ENCODE measurements at places on chromosomes 2 and 18.

DNA sequence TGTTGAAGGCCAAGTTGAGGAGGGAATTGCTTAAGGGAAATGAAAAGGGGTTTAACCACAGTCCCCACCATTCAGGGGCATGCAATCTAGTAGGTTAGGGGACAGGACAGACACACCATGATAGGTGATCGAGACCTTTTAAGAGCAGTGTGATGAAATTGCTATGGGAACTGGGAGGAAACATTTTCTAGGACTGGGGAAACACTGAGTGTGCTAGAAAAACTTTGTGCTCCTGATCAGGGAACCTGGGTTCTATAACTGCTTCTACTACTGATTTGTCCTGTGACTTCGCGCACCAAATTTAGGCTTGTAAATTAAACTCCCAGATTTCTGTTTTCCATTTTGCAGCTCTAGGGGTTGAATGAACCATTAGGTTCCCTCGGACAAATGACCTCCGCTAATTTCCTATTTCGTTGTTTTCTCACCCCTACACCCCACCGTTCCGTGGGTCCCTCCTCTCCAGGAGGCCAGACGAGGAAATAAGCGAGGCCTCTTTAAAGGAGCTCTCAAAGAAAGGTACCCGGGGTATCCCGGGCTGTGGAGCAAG, 371 bp upstream of the LCLAT1 start:
- no peak for DNase-seq

DNA sequence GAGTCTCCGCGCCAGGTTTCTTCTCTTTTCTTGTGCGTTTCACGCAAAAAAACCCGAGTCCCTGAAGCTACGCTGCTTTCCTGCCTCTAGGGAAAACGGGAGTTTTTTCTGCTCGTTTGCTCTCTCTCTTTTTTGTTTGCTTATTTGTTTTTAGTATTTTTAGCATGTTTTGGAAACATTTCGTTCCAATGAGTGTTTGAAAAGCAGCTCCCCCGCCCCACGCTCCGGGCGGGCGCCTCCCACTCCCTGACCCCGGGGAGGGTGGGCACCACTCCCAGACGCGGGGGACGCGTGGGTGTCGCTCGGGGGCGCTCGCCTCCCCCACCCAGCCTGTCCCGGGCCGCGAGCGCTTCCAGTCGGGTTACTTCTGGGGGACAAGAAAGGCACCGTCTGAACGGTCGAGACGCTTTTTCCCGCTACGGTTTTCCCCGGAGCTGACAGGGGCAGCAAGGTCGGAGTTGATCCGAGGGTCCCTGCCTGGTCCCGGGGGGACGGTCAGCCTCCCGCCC, 446 bp upstream of the EFHD1 start:
- DNase-seq = no peak

GRCh38 chr18:44341759-44342158, 338.9 kb upstream of the SETBP1 start:
- no peak for DNase-seq

GRCh38 chr2:241977557-241978300, 108.2 kb downstream of the RTP5 start:
- DNase-seq = no peak

DNA sequence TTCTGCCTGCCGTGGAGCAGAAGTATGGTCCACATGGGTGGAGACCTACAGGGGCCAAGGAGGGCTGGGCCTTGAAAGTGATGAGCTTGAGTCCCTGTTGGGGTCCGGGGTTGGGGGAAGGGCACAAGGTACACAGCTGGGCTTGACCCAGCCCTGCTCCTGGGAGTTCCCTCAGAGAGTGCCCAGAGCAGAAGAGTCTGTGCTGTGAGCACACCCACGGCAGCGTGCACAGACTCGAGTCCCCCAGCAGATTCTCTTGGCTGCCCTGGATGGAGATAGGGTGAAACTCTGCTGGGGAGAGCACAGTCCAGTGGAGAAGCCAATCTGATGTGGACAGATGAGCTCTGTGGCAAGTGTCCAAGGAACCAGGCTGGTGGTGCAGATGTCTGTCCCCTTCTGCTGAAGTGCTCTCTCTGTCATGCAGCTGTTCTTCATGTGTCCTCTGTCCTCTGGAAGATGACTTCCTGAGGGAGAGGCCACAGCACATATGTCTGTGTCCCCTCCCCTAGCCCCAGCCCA, 27.5 kb downstream of the INPP4A start:
- no peak for DNase-seq

GRCh38 chr18:45066886-45067285, 386.2 kb downstream of the SETBP1 start:
- DNase-seq = no peak
